ENCODE measurements at places on chromosomes 7 and 10.

- no peak for DNase-seq
These were observed 622.5 kb downstream of the TYW1 start for GRCh38 chr7:67619175-67619574.

- no peak for DNase-seq
These were observed 97.7 kb downstream of the ARHGAP12 start for GRCh38 chr10:31830887-31831286.

DNA sequence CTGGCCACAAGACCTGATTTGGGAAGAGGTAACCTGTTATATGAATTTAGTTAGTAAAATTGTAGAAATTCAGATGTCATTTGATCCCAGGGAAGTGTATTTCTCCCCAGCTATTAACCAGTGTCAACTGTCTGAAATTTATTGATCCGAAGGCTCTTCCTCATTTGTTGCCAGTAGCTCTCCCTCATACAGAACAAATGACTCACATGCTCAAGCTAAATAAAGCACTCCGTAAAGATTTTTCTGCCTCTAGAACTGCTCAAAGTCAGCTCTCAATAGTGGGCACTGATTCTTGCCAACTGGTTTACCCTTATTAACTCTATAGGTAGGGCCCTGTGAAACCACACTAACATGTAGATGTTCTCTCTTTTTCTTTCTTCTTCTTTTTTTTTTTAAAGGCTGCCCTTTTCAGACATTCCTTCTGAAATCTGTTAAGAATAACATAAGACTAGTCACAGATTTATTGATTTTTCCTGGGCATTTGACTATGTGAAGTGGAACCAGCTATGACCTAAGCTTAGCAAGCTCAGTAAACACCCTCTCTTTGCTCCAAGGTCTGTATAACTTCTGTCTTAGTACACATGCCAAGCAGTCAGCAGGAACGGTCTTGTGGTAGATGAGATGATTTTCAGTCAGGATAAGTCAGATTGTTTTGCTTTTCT lies 21.8 kb downstream of the RPA3 start:
- DNase-seq = no peak

- DNase-seq = no peak
These were observed 69.8 kb downstream of the GNA12 start for GRCh38 chr7:2774280-2774679.

GRCh38 chr7:18626086-18626485 lies 130.5 kb downstream of the HDAC9 start:
- no peak for DNase-seq

- DNase-seq = no peak
These were observed 1.5 kb upstream of the C10orf95 start for GRCh38 chr10:102452672-102453340.

DNA sequence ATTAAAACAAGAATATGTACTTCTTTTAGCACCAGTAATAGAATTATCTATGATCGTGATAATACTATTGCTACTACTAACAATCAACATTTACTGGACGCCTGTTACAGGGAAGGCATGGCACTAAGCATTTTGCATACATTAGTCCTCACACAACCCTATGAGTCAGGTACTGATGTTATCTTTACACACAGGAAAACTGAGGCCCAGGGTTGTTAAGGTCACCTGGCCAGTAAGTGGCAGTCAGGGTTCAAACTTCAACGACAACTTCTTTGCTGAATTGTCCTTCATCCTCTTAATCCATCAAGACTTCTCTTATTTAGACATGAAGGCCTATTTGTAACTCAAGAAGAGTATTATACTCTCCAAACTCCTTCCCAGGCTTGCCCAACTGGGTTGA lies 41.9 kb upstream of the ACSL5 start:
- no peak for DNase-seq

DNA sequence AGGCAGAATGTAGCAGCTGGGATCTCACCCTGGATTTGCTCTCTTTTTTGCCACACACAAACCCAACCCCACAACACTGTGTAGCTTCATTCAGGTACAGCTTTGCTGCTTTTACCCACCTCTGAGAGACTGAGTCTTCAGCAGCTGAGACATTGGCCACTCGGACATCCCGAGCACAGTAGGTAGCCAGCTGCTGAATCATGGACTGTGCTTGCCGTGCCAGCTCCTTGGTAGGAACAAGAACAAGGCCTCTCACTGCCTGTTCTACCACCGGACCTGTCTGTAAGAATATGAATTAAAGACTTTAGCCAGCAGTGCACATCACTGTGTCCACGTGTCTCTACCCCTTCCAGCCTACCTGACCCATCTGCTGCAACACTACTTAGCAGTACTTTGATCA lies 937 bp downstream of the DDX56 start:
- no peak for DNase-seq

GRCh38 chr10:6581778-6582228 lies 1.7 kb upstream of the PRKCQ start:
- DNase-seq = no peak

- DNase-seq = no peak
These were observed 4.5 kb upstream of the EEPD1 start for GRCh38 chr7:36148422-36149065.
